ENCODE measurements at places on chromosomes 2 and 18.

DNA sequence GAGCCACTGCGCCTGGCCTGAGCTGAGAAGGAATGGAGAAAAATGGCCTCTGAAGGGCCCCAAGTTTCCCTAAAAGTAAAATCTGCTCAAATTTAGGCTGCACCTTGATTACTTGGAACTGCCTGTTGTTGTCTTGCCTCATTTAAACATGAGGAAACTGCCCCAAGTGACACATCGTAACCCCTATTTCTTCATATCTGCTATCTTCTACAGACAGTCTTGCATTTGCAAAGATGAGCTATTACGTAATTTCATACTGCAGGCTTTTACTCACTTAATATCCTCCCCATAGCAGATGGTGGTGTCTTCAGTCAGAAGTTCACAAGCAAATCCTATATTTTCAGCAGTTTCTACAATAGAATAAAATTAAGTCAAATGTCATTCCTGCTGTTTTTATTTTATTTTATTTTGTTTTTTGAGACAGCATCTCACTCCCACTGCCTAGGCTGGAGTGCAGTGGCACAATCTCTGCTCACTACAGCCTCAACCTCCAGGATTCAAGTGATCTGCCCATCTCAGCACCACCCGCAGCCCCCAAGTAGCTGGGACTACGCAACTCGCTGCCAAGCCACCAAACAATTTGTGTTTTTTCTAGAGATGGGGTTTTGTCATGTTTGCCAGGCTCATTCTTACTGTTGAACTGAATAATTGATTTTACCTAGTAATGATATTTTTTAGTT lies 45.3 kb upstream of the NARS1 start:
- no peak for DNase-seq

DNA sequence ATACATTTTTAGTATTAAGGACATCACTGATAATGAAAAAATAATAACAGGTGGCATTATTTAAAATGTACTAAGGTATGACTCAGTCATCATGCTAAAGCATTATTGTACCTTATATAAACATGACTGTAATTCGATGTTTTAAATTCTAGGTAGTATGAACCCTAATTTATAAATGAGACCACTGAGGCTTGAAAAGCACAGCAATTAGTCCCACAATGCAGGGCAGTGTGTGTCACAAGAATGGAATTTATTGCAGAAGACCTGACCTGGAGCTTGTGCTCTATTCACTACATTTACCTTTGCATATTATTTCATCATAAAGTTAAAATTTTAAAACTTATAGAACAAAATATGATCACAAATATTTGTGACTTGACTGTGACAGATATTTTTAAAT lies 358.5 kb upstream of the DSEL start:
- no peak for DNase-seq

DNA sequence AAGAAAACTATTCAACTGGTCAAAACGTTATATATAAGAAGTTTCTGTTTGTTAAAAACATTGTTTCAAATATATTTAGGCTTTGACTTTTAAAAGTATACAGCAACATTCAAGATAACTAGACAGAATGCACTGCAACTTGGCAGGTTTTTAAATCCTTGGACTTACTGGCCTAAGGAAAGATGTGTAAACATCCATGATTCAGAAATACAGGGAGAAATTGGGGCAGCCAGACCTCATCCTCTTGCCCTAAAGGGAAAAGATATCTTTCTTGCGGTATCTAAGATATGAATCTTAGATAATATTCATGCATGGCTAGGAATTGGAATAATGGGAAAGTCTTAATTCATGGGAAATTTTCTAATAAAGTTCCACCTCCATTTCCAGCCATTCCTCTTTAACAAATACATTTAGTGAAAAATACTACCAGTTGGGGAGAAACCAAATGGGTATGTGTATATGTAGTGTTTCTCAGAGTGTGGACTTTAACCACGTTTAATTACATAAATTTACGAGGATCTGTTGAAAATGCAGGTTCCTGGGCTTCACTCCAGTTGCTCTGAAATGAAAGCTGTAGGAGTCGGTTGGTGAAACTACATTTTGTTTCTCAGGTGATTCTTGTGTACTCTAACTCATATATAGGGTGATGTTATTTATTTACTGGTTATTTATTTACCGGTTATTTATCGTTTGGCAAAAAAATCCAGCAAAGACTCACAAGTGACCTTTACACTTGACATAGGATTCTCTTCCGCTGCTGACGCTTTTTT lies 587 bp upstream of the TANK start:
- DNase-seq: no peak

DNA sequence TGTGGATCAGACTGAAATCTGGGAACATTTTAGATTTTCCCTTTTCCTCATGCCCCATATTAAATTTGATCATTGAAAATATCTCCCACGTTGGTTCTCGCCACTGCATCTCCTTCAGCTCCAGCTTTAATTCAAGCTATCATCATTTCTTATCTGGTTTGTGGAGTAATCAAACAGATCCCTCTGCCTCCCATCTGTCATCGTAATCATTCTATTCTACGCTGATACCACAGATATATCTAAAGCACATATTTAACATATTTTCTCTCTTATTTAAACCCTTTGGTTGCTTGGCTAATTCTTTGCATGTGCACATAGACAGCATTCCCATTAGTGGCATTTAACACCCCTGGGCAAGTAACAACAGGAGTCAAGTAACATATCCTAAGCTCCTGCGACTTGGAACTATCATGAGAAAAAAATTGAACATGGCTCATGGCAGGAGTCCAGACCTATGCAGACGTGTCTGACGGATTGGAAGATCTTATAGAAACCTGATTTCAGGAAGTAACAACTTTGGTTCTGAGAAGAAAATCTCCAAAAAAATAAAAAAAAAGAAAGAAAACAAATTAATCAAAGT lies 158.8 kb upstream of the KYNU start:
- DNase-seq: no peak

DNA sequence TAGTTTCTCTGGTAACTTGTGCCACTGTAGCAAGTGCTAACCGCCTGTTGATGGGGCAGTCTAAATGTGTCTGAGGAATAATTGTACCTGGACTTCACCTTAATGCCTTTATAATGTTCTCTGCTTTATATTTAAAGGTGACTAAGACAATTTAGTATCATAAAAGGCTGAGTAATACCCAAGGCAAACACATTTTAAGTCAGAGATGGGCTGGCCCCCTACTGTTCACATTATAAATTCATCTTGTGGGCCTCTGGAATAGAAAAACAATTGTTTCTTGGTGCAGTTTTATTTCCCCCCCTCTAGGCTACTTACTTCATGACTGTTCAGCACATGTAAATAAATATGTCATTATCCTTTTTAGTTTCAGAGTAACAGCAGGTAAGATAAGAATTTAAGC lies 559.3 kb upstream of the PIK3C3 start:
- no peak for DNase-seq

DNA sequence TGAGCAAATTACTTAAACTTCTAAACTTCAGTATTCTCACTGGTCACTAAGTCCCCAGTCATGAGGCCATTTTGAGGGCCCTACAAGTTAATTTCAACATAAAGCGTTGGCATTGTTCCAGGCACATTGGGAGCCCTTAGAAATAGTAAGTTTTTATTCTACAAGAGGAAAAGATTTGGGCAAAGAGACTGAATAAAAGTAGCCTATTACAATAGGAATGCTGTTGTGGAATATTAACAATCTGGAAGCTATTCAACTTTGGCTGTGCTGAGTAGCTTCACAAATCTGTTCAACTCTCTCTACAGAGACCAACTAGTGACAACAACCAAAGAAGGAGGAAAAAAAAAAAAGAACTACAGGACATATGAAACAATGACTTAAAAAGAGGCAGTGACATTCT lies 1287.5 kb upstream of the NXPH2 start:
- no peak for DNase-seq
